ENCODE measurements at places on chromosomes 2 and 18.
A peak's percentile ranks its signal among the peaks of the same experiment; 100 is the strongest.

GRCh38 chr2:235045336-235045972, 93.6 kb downstream of the SH3BP4 start:
- DNase-seq, result no peak

GRCh38 chr18:33232318-33232626, 208.2 kb downstream of the CCDC178 start:
- no peak for DNase-seq

DNA sequence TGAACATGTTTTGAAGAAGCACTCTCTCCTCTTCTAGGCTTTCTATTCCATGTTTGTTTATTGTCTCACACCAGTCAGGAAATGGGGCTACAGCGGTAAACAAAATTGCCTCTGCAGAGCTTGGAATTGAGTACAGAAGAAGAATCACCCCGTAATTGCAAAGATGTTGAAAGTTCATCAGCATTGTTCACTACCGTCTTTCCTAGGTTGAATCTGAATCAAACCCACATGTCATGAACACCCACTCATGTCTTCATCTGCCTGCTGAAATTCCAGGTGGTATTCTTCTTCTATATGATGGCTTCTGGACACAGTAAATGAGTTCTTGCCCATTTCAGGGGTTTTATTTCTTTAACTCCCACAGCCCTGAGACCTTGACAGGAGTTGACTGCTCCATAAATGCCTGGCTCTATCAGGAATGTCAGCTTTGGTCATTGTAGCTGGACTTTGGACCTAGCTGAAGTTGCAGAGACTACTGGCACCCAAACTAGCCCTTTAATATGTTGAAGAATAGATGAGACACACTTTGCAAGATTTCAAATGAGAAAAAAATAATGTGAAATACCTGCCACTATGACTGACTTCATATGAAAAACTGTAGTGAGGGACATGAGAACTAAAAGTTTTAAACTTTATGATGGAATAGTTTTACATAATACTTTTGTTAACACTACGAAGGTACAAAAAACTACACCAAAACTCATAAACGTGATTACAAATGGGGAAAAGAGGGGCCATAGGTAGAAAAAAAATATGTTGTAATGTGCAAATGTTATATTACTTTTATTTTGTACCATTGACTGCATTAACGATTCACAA, 1235.3 kb upstream of the ZEB2 start:
- no peak for DNase-seq

GRCh38 chr18:3910512-3910911, 460.5 kb downstream of the TGIF1 start:
- no peak for DNase-seq

- DNase-seq, result no peak
Observed at GRCh38 chr18:50117863-50118262, 77.1 kb downstream of the MYO5B start.

DNA sequence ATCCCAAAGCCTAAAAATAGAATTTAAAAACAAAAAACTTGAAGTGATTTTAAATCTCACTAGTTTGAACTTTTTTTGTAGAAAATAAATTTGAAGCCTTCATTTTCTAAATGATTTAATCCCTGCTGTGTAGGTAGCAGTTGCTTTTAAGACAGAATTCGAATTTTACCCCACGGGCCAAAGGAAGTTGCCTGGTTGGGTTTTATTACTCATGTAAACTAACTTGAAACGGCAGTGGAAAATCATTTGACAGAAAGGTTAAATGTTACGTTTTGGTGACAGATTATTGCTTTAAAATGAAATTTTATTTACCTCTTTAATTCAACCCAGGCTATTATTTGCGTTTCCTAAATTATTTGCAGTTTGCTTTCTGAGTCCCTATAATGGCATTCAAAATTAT, 2.0 kb downstream of the MAPRE2 start:
- DNase-seq, result no peak

GRCh38 chr18:74977041-74977440, 231.9 kb downstream of the PTGR3 start:
- no peak for DNase-seq

- no peak for DNase-seq
Observed at GRCh38 chr2:200483729-200484198, 26.1 kb downstream of the KCTD18 start.

GRCh38 chr18:72991379-72991778, 123.6 kb upstream of the NETO1 start:
- DNase-seq, result no peak

DNA sequence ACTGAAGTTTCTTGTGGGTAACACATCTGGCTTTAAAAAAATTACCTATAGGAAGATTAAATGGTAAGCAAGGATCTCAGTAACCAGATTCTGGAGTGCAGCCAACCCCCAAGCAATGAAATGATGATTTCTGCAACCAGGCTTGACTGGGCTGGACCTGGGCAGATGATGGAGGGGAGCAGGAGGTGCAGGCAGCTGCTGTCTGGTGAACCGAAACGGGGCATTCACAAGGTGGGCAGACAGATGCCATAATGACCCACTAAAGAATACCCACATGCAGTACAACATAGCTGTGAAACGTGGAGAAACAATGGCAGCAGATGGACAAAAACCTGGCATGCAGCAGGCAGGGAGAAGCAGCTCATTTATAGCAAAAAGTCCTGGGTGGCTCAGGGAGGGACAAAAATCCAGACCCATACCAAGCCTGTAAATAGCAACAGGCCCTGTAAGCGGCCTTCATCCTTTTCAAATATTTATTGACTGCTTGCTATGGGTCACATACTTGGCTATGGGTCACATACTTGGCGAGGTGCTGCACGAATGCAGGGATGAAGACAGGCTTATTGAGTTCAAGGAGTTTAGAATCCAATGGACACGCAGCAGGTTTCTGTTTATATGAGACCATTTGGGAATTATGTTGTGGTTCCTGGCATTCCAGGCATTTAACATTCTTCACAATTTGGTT, 244.7 kb downstream of the HRH4 start:
- peak; percentile 77 for DNase-seq

GRCh38 chr2:150911766-150912280, 349.8 kb downstream of the RBM43 start:
- DNase-seq, result no peak

- DNase-seq, result no peak
Observed at GRCh38 chr2:138763971-138764370, 16.2 kb downstream of the NXPH2 start.

- peak; percentile 31 for DNase-seq
Observed at GRCh38 chr2:3604991-3605961, 10.4 kb downstream of the COLEC11 start.

GRCh38 chr2:95051626-95052025, 26.1 kb downstream of the MAL start:
- no peak for DNase-seq

- no peak for DNase-seq
Observed at GRCh38 chr2:99708231-99708630, 218.4 kb upstream of the REV1 start.

- DNase-seq, result no peak
Observed at GRCh38 chr2:111166115-111166514, 45.4 kb downstream of the BCL2L11 start.

DNA sequence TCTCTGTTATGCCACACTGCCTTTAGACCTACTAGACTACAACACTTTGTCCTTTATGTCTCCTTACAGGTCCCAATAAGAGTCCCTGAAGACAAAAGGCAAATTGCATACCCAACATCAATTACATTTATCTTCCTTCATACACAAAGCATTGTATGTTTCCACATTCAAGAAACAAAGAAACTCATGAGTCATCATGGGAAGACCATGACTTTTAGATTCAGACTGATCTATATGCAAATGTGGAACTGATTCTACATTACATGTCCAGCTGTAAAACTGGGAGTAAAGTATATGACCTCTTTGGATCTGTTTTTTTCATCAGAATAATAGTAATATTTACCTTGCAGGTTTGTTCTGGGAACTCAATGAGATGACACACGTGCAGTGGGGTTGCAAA, 25.2 kb upstream of the HNMT start:
- no peak for DNase-seq

- DNase-seq, result no peak
Observed at GRCh38 chr2:54634564-54635511, 88.6 kb upstream of the EML6 start.

- no peak for DNase-seq
Observed at GRCh38 chr2:141528990-141529389, 601.8 kb downstream of the LRP1B start.
